ENCODE measurements at places on chromosomes 5 and 9.

DNA sequence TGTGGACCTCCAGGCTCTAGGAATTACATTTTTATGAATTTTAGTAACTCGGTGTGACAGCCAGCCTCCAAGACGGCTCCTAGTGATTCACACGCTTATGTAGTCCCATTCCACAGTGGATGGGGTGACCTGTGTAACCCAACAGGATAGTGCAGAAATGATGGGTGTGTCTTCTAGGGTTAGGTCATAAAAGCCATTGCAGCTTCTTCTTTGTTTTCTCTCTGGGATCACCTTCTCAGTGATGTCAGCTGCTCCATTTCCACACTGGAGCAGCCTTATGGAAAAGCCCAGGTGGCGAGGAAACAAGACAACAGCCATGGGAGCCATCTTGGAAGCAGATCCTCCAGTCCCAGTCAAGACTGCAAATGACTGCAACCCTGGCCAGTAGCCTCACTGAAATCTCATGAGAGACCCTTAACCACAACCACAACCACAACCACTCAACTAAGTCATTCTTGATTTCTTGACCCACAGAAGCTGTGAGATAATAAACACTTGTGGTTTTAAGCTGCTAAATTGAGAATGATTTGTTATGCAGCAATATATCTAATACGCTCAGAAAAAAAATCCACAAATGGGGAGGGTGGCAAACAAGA, 5.1 kb upstream of the GNPDA1 start:
- no peak for DNase-seq

DNA sequence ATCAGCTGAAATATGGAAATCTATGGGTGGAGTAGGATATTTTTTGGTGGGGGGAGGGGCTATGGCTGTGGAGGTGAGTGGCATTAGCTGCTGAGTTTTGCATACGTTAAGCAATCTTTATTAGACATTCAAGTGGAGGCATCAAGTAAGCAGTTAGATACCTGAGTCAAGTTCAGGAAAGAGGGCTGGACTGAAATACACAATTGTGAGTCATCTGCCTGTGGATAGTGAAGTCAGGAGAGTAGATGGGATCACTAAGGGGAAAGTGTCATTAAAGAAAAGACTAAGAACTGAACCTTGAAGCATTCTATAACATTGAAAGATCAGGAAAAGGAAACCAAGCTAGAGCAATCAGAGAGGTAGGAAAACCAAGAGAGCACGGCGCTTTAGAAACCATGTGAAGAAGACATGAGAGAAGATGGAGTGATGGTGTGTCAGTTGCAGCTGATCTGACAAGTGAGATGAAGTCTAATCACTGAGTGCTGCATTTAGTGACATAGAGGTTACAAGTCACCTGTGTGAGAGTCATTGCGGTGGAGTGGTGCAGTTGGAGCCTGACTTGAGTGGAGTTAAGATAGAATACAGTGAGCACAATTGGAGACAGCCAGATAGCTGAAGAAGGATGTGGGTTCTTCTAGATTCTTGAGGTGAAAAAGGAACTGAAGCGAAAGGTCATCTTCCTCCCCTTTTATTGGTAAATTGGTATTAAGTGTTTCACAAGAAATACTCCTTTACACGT, 88.7 kb downstream of the PIP5K1B start:
- no peak for DNase-seq

DNA sequence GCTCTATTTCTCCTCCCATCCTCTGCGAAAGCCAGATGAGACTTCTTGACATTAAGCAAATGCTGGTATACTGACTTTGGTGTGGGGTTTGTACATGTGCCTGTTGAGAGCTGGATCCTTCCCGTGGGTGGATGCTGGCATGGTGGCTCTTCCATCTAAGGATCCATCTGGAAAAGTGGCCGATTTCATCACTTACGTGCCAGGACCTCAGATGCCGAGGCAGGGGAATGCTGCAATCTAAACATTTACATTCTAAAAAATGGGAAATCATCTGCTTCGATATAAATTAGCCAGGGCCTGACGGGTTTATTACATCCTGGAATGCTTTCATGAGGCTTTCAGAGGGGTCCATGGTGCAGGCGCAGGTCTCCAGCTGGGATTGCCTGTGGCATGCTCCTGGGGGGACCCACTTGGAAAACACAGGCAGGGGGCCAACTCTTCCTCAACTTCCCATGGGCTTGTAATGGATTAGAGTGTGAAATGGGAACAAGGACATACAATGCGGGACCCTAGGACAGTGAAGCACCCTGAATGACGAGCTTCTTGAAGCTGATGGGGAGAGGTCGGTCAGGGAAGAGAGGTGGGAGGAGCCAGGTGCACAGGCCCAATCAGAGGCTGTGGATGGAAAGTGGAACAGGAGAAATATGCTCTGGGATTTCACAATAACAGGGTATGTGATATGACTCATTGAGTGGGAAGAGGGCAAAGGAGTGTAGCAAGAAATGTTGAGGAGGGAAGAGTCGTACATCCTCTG, 105.5 kb upstream of the PITX1 start:
- no peak for DNase-seq

DNA sequence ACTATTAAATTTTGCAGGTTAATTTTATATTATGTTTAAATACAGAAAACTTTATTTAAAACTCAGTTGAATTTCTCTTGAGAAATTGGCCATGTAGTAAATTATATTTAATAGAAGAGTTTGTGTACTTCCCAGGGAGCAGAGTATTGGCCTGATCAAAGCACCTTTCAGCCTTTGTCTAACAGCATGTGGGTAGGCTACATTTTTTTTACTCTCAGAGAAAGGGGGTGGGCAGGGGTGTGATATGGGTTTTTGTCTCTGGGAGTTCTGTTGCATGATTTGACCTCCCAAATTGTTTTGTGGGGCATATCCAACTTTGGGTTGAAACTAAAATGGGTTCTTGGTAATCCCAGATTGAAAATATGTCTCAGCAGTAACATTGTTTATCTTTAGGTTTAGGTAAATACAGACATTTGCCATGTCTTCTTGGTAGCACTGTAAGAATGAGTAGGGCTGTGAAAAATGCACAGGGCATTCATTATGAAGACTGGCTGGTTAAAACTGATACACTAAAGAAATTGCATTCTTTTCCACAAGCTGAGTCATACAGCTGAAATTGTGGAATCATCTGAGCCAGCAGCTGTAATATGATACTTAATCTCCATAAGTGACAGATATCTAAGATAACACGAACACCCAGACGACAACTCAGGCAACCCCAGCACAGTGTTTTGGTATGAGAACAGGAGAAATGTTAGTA, 75.4 kb upstream of the CDKN2B start:
- DNase-seq = no peak

GRCh38 chr5:100855937-100856430, 47.1 kb downstream of the ST8SIA4 start:
- no peak for DNase-seq

GRCh38 chr9:35254237-35254636, 92.4 kb downstream of the UNC13B start:
- no peak for DNase-seq
